ENCODE measurements at places on chromosomes 5 and 9. TPM values are rescaled to one million over a fixed set of nuclear protein-coding genes. Genes with fewer than 3 reads are reported as not detected.

The GARNL3 gene
- 6.3 TPM for polyA plus RNA-seq

The PCDHB5 gene
- polyA plus RNA-seq = 0.63 TPM

The CACNA1B gene
- polyA plus RNA-seq = under 0.01 TPM

The SLC34A3 gene
- polyA plus RNA-seq = not detected

The IL13 gene
- polyA plus RNA-seq = not detected

The NSMF gene
- polyA plus RNA-seq = 75.5 TPM

The SPATA6L gene
- polyA plus RNA-seq = 1.0 TPM

The LECT2 gene
- polyA plus RNA-seq = not detected

The ELOVL7 gene
- polyA plus RNA-seq = 1.5 TPM

The SLC25A25 gene
- polyA plus RNA-seq = 9.8 TPM

The CAVIN4 gene
- polyA plus RNA-seq = 0.41 TPM

The LCN1 gene
- polyA plus RNA-seq = not detected

The AMBP gene
- 0.50 TPM for polyA plus RNA-seq

The RANBP17 gene
- polyA plus RNA-seq = 4.2 TPM

The CFAP77 gene
- 0.38 TPM for polyA plus RNA-seq

The SHOC1 gene
- polyA plus RNA-seq = not detected

The ADAMTS12 gene
- 2.0 TPM for polyA plus RNA-seq

The MLANA gene
- polyA plus RNA-seq = 0.25 TPM

The PCDH1 gene
- 2.5 TPM for polyA plus RNA-seq

The AMACR gene
- 8.5 TPM for polyA plus RNA-seq

The TRIM36 gene
- polyA plus RNA-seq = 11.9 TPM

The NUTM2F gene
- not detected for polyA plus RNA-seq

The GPX3 gene
- 514 TPM for polyA plus RNA-seq

The GAPT gene
- 1.3 TPM for polyA plus RNA-seq
